ENCODE measurements at places on chromosomes 4 and X. TPM values are rescaled to one million over a fixed set of nuclear protein-coding genes. Genes with fewer than 3 reads are reported as not detected.

The NXF2 gene
- total RNA-seq: not detected

The ZNF280C gene
- total RNA-seq: 3.2 TPM

The CXorf38 gene
- total RNA-seq: 11.4 TPM

The KLB gene
- 0.15 TPM for total RNA-seq

The ABCG2 gene
- total RNA-seq: 25.9 TPM

The TEX13C gene
- total RNA-seq: 0.01 TPM

The BTK gene
- 0.17 TPM for total RNA-seq

The GLA gene
- 219 TPM for total RNA-seq

The SRD5A3 gene
- total RNA-seq: 9.7 TPM

The DMRTC1 gene
- total RNA-seq: not detected

The SLC38A5 gene
- total RNA-seq: 0.39 TPM

The EXOC1 gene
- total RNA-seq: 15.2 TPM

The ATP11C gene
- total RNA-seq: 10.3 TPM

The IL13RA1 gene
- total RNA-seq: 54.2 TPM

The SPANXD gene
- not detected for total RNA-seq

The NSUN7 gene
- 0.27 TPM for total RNA-seq

The CSN3 gene
- not detected for total RNA-seq

The F9 gene
- total RNA-seq: not detected

The ETDB gene
- not detected for total RNA-seq

The FAM50A gene
- total RNA-seq: 121 TPM

The NAP1L2 gene
- 1.4 TPM for total RNA-seq

The CTAG1A gene
- total RNA-seq: not detected

The MAGEA12 gene
- total RNA-seq: 0.16 TPM

The GRK4 gene
- 1.7 TPM for total RNA-seq

The IL2 gene
- total RNA-seq: not detected

The DGKQ gene
- total RNA-seq: 7.4 TPM

The IDUA gene
- total RNA-seq: 14.1 TPM

The SOX3 gene
- total RNA-seq: not detected

The RAB33A gene
- total RNA-seq: 0.25 TPM

The VCX gene
- not detected for total RNA-seq

The NKAP gene
- 5.8 TPM for total RNA-seq

The IL15 gene
- 8.3 TPM for total RNA-seq

The STBD1 gene
- total RNA-seq: 6.5 TPM

The TSPAN7 gene
- 2.9 TPM for total RNA-seq

The PNCK gene
- 0.58 TPM for total RNA-seq

The CT45A3 gene
- 0.10 TPM for total RNA-seq

The NAA11 gene
- total RNA-seq: not detected

The GC gene
- total RNA-seq: not detected

The GLUD2 gene
- total RNA-seq: 2.9 TPM

The SYP gene
- total RNA-seq: 3.1 TPM

The HELT gene
- not detected for total RNA-seq

The MAGEE1 gene
- 4.6 TPM for total RNA-seq

The VCX3A gene
- total RNA-seq: not detected

The ABLIM2 gene
- 0.39 TPM for total RNA-seq

The GRIA3 gene
- total RNA-seq: not detected

The AMMECR1 gene
- total RNA-seq: 9.4 TPM

The TCEAL2 gene
- total RNA-seq: not detected

The FRAS1 gene
- 3.4 TPM for total RNA-seq

The FOXR2 gene
- total RNA-seq: not detected

The MAGEA2B gene
- not detected for total RNA-seq

The TIGD4 gene
- 0.20 TPM for total RNA-seq

The RAB9B gene
- total RNA-seq: 0.05 TPM

The GUCY1B1 gene
- 0.26 TPM for total RNA-seq

The CCDC110 gene
- total RNA-seq: not detected

The F8A2 gene
- total RNA-seq: not detected

The UTP14A gene
- total RNA-seq: 46.8 TPM

The GLRA2 gene
- total RNA-seq: not detected
